ENCODE measurements at places on chromosomes 7 and 10. TPM values are rescaled to one million over a fixed set of nuclear protein-coding genes. Genes with fewer than 3 reads are reported as not detected.

DNA sequence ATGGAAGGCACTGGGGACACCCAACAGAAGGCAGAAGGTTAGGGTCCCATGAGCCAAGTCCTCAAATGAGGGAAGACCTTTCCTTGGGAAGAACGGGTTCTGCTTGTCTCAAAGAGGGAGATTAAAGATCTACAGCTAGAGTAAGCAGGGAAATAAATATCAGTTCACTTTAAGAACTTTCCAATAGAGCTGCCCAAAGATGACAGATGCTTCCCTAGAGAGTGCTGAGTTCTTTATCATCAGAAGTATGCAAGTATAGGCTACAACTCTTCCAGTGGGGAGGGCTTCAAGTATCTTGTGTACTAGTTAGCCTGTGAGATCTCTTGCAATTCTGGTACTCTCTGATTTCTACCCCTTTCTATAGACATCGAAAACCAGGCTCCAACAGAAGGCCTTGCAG is 39.4 kb downstream of the EMX2 start:
- no peak for DNase-seq

GRCh38 chr7:155787171-155787851 is 25.0 kb downstream of the SHH start:
- DNase-seq = no peak

DNA sequence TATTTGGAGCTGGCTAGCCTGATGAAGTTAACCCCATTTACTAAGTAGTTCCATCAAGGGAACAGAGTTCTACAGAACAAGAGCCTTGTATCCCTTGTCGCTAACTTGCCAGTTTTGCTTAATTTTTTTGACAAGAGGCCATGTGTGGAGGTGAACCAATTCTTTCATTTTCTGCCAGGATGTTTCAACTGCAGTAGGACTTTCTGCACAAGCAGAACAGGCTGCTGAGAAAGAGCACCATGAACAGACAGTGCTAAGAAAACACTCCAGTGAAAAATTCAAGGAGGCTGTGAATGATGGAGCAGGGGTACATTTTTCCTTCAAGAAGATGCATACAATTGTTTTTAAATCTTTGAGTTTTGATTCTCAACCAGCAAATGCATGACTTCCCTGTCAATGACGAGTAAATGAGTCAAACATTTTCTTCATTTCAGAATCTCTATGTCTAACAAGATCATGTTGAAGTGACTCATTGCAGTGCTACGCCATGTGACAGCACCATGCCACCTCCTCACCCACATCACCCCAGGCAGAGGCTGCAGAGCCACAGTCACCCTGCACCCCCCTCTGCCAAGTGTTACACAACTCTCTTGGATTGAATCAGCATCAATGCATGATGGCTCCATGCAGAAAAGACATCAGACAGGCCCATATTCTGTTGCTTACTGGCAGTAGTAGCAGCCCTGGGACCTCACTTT is 193.1 kb downstream of the COBL start:
- DNase-seq = peak; percentile 79

- DNase-seq = no peak
These were observed 54.0 kb downstream of the IFIT5 start for GRCh38 chr10:89468191-89468965.

GRCh38 chr7:149666360-149666945 is 106.9 kb downstream of the ZNF467 start:
- DNase-seq = no peak

The NPFFR1 gene
- total RNA-seq = not detected
